ENCODE measurements at places on chromosomes 7 and 10.

GRCh38 chr7:107993891-107994291, 9.1 kb downstream of the LAMB1 start:
- DNase-seq: no peak

DNA sequence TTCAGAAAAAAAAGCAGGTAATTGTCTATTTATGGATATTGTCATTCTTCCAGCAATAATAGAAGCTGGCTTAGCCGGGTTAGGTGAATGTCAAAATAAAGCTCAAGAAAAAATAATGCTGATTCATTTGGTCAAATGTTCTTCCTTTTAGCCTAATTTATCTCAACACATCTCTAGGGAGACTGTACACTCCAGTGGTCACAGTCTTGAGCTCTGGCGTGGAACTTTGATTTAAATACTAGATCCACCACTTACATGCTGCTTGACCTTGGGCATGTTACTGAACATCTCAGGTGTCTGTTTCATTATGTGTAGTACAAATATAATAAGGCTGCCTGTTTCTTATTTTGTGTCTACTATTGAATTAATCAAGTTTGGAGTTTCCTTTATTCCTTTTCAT, 22.0 kb downstream of the PRTFDC1 start:
- no peak for DNase-seq

- DNase-seq: no peak
These were observed 108.0 kb downstream of the TCF7L2 start for GRCh38 chr10:113057948-113058522.

GRCh38 chr7:111113263-111114017, 22.5 kb downstream of the LRRN3 start:
- no peak for DNase-seq

- DNase-seq: no peak
These were observed 60.5 kb downstream of the GTF2IRD1 start for GRCh38 chr7:74514131-74514591.

DNA sequence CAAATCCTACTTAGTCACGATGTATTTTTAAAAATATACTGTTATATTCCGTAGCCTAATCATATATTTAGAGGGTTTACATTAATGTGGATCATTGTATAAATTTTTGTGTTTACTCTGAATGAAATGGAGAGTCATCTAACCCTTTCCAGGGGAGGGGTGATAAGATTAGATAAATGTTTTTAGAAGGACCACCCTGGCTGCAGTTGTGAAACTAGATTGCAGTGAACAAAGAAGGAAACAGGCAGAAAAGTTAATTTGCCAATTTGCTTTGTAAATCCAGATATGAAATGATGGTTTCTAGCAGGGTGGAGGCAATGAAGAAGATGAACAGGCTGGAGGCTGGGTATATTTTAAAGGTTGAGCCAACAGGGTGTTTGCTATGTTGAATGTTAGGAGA, 477.7 kb upstream of the ZMIZ1 start:
- DNase-seq: no peak

DNA sequence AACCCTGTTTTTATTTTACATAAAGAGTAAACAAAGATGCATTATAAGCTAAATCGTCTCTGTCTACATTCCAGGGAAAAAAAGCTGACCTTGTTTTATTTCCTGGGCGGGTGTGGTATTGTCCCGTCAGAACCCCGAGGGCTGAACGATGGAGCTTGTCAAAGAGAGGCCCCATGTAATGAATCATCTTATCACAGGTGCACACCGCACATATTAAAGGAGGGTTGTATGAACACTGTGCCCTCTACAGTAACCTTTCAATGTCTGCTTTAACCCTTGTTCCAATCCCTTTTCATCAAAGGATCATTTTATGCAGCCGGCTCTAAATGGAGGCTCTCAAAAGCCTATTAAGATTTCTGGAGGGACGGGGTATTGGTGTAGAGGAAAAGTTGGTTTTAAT, 158.5 kb upstream of the YAE1 start:
- DNase-seq: no peak

DNA sequence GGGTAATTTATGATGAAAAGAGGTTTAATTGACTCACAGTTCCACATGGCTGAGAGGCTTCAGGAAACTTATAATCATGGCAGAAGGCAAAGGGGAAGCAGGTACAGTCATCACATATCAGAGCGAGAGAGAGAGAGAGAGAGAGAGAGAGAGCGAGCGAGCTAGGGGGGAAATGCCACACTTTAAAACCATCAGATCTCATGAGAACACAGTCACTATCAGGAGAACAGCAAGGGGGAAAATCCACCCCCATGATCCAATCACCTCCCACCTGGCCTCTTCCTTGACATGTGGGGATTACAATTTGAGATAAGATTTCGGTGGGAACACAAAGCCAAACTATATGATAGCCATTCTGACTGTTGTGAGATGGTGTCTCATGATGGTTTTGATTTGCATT, 576.3 kb downstream of the GFRA1 start:
- DNase-seq: no peak

- DNase-seq: no peak
These were observed 7.5 kb downstream of the LARP4B start for GRCh38 chr10:923844-924523.

GRCh38 chr7:36161996-36162395, 8.9 kb downstream of the EEPD1 start:
- peak; percentile 48 for DNase-seq

Data from KBM-7 (cell line).